ENCODE measurements at places on chromosomes 12 and 14.

- DNase-seq, result no peak
Observed at GRCh38 chr14:69695322-69696203, 71.4 kb upstream of the SRSF5 start.

- DNase-seq, result no peak
Observed at GRCh38 chr12:125579916-125580315, 514.7 kb downstream of the AACS start.

DNA sequence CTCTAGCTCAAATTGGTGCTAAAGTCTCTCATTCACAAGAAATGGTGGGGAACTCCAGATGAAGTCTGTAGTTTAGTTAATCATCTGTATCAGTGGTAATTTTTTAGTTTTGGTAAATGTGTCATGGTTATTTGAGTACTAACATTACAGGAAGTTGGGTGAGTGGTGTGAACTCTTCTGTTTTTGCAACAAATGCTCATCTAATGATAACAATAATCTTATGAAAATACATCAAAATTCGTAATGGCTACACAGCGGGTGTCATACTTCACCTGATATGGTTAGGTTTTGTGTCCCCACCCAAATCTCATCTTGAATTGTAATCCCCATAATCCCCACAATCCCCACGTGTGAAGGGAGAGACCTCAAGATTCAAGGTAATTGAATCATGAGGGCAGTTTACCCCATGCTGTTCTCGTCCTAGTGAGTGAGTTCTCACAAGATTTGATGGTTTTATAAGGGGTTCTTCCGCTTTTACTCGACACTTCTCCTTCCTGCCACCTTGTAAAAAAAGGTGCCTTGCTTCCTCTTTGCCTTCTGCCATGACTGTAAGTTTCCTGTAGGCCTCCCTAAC, 209.3 kb upstream of the FOXN3 start:
- no peak for DNase-seq

- DNase-seq, result no peak
Observed at GRCh38 chr12:66045506-66045905, 85.0 kb downstream of the LLPH start.

DNA sequence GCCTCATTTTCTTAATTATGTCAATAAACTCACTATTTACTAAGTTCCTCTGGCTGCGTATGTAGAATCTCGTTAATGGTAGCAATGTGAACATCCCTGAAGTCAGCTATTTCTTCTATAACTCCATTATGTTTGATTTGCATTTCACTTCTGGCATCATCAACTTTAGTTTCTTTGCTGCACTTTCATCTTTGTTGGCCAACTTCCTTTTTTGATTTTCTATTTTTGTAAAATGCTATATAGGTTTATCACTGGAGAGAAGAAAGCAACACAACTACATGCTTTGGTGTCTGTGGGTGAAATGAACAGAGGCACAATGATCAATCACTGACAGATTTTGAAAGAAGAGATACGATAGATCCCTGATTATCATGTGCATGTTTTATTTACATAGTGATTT, 58.5 kb upstream of the ATF7IP start:
- no peak for DNase-seq

DNA sequence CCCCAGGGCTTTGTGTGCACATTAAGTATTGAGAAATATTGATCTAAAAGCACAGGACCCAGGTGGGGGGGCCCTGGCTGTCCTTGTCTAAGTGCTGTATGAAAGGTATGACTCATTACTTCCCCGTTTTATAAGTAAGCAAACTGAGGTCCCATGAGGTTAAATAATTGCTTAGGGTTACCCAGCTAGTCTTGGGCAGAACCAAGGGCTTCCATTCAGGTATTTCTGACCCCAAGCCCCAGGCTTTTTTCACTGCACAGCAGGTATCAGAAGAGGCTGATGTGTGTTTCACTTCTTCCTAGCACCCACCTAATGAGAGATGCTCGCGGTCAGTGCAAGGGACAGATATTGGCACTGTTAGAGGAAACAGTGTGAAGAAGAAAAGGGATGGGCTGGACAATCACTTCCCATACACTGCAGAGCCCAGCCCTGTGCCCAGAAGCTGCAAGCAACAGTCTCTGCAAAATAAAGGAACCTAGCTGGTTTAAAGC, 4.7 kb upstream of the TC2N start:
- no peak for DNase-seq

- DNase-seq, result no peak
Observed at GRCh38 chr14:101028971-101029667, 125.6 kb upstream of the RTL1 start.

DNA sequence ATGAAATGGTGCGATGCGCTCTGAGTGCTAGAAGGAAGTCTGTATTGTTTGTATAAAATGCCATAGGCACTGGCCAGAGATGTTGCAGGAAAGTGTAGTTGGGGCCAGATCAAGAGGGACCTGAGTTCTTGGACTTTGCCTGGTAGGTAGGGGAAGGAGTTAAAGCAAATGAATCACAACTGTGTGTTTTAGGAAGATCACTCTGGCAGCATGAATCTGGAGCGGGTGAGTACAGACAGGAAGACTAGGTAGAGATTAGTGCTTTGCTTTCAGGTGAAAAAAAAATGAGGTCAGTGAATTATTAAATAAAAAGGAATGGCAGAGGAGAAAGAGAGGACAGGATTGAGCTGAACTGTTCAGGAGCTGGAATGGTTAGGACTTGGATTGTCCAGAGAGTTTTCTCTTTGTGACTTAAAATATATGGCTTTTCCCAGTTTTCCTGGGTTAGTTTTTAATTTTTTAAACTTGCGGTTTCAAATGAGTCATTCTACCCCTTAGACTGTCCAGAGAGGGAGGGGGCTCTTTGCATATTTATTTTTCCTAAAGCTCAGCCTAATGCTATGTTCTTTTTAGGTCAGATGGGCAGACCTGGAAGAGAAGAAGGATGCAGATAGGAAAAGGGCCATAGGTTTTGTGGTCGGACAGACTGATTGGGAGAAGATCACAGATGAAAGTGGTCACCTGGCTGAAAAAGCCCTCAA, 41.1 kb downstream of the PROX2 start:
- no peak for DNase-seq

DNA sequence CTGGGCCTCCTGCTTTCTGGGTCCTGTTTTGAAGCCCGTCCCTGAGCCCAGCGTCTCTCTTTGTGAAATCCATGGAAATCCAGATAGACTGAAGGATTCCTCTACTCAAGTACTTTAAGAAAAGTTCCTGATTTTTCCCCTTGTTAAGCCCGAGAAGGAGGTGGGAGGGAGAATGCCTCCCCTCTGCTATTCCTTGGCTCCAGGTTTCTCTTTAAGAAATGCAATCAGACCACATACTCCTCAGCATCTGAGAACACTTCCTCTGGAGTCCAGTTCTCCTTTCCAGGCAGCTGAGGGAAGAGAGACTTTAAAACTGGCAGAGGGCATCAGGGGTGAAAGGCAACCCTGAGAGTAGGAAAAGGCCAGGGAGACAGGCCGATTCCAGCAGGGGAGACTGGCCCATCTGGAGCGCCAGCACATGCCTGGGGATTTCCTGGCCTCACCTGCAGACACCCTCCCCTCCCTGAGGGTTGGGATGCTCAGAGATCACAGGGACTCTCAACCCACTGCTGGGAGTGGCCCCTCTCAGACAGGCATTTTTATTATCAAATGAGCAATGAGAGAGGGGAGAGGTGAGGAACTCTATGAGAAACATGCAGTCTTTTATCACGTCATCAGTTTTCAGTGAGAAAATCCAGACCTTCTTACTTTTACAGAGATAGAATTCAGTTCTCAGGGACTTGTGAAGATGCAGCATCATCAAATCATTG, 2.0 kb upstream of the EMP1 start:
- no peak for DNase-seq

DNA sequence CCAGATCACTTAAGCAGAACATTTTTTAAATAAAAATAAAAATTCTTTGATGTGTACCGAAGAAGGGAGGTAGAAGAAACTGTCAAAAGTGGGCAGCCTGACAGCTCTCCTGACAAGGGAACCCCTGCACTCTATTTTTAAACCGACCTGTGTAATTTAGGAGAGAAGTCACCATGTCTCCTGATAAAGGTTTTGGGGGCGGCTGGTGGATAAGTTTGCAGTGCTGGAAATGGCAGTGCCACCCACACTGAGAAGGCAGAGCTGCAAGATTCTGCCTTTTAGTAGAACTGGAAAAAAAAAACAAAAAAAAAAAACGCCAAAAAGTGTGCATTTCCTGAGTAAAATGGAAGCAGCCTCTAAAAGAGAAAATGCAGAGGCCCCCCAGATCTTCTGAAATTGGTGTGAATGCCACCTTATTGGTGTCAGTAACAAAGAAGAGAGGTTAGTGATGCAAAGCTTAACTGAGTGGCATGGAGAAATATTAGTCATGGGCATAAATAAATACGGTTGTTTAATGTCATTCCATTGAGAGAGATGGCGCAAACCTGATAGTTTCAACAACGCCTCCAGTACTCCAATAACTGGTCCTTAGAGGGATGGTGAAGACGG, 24.7 kb downstream of the DUSP6 start:
- DNase-seq, result no peak

DNA sequence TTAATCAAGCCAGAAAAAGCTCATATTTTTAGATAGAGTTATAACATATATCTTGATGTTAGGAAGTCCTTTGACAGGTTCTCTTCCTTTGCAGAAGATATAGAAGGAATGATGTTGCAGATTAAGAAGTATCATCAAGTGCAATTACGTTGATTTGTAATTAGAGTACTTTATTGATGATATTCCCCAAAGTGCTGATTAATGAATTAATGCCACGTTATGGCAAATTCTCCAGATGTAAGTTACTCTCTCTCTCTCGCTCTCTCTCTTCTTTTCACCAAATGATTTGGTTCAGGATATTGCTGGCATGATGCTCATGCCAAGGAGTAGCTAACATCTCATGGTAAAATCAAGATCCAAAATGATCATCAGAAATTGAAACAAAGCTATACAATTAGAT, 18.1 kb upstream of the CAND1 start:
- no peak for DNase-seq

DNA sequence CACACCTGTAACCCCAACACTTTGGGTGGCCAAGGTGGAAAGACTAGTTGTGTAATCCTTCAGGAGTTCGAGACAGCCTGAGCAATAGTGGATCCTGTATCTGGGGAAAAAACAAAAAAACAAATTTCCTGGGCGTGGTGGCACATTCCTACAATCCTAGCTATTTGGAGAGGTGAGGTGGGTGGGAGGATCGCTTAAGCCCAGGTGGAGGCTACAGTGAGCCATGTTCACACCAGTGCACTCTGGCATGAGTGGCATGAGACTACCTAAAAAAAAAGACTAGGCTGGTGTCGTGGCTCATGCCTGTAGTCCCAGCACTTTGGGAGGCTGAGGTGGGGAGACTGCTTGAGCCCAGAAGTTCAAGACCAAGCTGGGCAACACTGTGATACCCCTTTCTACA, 17.2 kb downstream of the PTGES3 start:
- DNase-seq, result no peak

DNA sequence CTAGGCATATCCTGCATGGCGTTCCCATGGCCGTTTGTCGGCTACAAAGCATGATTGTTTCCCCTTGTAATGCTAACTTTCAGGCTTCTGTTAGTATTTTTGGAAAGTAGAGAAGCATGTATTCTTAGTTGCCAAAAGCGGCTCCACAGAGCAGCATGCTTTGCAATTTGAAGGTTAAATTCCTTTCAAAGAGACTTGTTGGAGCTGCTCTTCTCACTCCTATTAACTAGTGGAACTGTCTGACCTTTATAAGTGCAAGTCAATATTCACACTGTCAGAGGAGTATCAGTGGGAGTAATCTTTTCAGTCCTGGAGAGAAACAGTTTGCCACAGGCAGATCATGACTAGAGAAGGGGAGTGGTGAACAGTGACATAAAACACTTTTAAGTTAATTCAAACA, 656.1 kb upstream of the NOVA1 start:
- no peak for DNase-seq

DNA sequence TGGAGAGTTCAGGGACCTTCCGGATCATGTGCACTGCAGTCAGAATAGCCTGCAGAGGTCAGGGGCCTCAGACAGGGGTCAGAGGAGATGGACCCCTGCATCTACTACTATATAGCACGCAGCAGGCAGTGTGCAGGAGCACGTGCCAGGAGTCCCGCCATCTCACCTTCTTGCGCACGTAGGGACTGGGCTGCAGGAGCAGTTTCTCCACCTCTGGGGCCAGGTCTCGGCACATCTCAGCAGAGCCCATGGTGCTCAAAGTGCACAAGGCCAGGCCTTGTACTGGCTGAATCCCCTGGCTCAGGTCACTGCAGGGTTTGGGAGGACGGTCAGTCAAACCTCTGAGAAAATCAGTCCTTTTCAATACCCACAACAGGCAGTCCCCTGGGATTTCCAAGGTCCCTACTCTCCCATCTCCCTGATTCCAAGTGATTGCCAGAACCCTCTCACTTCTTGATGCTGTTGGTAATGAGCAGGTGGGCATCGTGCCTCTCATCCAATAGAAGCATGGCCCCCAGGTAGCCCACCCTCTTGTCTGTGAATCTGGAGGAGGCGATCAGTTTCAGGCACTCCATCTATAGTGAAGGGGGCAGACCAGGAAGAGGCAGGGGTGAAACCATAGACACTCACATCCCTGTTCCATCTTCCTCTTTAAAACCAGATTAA, 1.3 kb downstream of the AP1G2 start:
- no peak for DNase-seq

GRCh38 chr12:67714648-67715047, 66.1 kb downstream of the DYRK2 start:
- DNase-seq, result no peak

- DNase-seq, result no peak
Observed at GRCh38 chr14:57346741-57347140, 43.6 kb upstream of the NAA30 start.

GRCh38 chr12:10301103-10301502, 6.6 kb upstream of the KLRD1 start:
- DNase-seq, result no peak

DNA sequence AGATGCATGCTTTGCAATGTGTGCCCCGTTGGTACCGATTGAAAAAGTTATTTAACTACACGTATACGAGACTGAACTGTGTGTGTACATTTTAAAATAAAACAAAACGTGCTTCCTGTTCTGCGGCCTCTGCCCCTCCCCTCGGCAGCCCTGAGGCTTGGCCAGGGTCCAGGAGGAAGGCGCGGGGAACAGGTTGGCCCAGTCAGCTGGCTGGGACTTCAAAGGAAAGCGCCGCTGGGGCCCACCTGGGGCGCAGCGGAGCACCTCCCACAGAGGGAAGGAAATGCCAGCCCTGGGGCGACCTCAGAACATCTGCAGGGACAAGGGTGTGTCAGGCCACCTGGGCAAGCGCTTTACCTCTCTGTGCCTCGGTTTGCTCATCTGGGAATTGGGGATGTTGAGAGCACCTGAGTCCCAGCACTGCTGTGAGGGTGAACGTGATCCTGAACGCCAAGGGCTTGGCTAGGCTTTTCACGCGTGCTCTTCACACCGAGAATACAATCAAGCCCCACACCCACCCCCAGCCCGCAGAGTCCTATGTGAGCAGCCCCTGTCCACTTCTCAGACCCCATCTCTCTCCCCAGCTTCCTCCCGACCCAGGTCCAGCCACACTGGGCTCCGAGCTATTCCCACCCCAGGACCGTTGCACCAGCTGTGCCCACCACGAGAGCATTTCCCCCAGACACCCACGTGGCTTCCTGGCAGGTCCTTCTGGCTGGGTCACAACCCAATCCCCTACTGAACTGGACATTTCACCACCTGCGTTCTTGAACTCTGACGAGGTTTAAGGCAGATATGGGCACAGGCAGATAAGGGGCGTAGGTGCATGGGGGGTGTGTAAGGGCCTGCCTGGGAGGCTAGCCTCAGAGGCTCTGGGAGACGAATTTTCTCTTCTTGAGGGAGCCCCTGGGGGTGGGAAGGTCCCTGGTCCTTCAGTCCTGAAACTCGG, 41.9 kb upstream of the NCOR2 start:
- DNase-seq, result peak; percentile 85

All from activated T-helper 1 cell treated with Interleukin-2 at 50 U/mL for 16 hours (primary cell).